Activated CD8-positive, alpha-beta memory T cell treated with anti-CD3 and anti-CD28 coated beads for 1 hour (primary cell): ENCODE measurements at places on chromosomes 3 and 15.

- no peak for DNase-seq
These were observed 109.4 kb upstream of the LINGO1 start for GRCh38 chr15:77742127-77742526.

DNA sequence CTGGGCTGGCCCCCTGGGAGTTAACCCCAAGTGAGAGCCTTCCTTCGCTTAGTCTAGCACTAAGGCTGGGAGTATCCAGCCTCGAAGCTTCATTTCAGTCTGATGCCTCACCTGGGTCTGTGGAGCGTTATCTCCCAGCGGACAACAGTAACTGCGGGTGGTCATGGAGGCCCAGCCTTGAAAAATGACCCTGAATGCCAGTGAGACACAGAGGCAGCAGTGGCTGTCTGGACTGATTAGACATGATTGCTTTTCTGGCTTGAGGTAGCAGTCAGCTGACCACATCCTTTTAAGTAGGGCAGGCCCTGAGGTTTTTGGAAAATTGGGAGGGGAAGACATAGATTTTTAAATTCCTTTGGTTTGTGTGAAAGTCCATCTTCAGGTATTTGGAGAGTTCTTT is 28.2 kb upstream of the TRIM59 start:
- DNase-seq, result no peak

DNA sequence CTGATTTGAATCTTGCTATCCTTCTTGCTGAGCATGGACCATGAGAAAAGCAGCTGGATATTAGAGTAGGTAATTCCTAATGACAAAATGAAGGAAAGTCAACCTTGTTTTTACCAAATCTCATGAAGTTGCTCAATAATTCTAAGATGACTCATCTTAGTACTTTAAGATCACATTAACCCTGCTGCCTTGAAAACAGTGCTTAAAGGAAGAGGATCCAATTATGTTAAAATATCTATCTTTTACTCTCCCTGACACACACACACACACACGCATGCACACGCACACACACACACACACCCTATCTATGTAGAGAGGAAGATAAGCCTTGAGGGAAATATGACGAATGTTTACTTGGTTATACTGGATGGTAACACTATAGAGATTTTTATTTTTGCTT is 16.0 kb upstream of the MYO1E start:
- no peak for DNase-seq

DNA sequence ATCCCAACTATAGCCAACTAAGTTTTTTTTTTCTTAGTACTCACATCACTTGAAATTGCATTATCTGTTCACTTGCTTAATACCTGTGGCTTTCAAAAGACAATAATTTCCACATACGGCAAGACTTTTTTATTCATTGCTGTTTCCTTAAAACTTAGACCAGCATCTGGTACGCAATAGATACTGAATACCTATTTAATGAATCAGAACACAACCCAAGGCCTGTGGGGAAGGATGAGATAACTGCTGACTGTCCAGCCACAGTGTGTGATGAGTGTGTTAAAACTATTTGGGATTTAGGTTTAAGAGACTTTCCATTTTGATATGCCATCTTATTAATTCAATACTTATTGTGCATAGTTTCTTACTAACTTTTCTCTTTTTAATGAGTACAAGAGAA is 988.7 kb downstream of the NTRK3 start:
- DNase-seq, result no peak

DNA sequence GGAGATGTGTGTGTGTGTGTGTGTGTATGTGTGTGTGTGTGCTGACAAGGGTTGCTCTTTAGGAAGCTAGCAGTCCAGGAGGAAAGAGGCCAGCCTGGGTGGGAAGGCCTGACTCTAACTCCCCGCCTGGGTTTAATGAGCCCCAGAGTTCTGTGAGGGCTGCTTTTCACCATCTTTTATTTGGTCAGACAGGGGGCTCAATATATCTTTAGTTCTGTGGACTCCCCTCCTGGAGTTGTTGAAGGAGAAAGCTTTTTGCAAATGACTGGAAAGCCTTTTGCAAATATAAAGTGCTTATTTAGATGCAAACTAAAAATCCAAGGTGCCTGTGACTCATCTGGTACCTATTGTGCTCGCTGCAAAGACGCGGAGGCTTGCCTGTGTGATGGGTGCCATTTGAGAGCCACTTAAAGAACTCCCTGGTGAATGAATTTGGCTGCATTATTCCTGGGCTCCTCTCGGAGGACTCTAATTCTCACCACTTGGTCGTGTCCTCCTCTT is 24.5 kb downstream of the DRD3 start:
- no peak for DNase-seq

DNA sequence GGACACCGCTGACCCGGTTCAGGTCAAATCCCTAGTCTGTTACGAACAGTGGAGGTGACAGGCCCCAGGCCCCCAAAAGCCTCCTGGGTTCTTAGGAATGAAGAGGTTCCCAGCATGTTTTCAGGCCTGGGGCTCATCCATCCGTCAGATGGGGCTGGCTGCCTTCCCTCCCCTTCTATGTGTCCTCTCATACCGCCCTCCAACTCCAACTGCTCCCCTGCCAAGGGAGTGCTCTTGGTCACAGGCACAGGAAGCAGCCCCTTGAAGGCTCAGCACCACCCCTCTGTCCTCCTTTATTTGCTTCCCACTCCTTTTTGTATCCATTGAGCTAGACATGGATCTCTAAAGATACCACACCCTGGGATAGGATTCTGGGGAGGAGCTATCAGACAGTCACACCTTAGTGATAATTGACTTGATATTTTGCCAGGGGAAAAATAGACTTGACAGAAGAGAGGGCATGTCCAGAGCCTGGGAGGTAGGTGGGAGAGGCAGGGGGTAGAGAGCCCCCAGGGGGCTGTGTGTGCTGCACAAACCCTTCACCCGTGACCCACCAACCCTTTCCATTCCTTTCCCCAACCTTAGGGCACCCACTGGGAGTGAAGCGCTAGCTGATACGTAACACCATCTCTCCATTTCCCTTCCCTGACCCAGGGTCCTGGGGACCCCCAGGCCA is 10.7 kb upstream of the CSPG4 start:
- DNase-seq, result no peak

GRCh38 chr3:15933439-15934139 is 135.8 kb upstream of the ANKRD28 start:
- DNase-seq, result no peak

DNA sequence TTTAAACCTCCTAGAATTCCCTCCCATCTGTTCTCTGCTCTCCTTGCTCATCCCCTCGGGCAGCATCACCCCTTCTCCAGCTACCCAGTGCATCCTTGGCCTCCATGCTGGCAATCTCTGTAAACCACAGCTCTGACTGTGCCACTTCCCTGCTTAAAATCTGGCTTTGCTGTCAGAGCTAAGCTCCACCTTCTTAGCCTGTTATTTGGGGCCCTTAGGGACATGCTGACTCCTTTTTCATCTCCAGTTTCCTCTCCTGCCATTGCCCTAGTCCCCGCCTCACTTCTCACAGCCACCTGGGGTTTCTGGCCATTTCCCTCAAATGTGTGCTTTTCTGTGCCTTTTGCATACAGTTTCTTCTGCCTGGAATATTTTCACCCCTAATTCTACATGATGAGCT is 5.7 kb downstream of the SLC6A20 start:
- DNase-seq, result no peak

GRCh38 chr3:129531699-129532098 is 3.3 kb downstream of the RHO start:
- DNase-seq, result no peak

- DNase-seq, result no peak
These were observed 45.9 kb downstream of the CHAC1 start for GRCh38 chr15:40999190-40999589.

DNA sequence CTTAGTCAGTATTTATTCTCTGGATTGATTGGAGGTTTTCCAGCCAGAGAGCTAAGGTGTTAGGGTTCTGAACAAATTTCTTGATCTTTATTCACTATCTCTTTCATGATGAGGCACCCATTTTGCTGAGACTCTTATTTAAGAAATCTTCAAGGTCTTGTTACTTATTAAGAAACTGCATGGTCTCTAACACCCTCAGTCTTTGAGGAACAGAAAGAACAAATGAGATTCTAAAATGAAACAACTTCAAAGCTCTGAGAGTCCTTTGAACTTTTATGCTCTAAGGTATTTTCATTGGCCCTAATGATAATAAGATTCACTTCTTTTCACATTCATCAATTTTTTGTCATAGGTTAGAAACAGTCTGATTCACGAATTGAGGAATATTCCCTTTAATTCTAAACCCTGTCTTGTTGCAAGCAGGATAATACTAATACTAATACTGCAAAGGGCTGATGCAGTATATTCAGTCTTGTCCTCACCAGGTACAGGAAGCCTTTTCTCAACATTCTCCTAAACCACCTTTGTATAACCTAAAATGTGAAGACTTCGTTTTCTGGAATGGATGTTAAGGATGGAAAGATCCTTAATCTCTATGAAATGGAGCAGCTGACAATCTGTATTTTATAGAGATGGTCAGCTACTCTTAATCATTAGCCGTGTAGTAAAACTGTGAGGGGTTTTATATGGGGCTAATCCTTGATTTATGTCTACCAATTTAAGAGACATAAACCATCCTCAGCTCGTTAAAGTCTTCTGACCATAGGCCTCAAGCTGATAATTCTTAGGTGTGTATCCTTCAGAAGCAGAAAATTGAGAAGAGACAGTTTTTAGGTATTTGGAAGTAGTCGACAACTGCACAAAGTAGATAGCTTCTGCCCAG is 198.3 kb downstream of the OTOL1 start:
- DNase-seq, result no peak

- no peak for DNase-seq
These were observed 1022.9 kb downstream of the MCTP2 start for GRCh38 chr15:95254263-95254662.
